ENCODE measurements at places on chromosomes 6 and 20.

GRCh38 chr6:53828215-53828614, 33.4 kb downstream of the LRRC1 start:
- DNase-seq = no peak

GRCh38 chr6:20178327-20178726, 33.9 kb downstream of the MBOAT1 start:
- DNase-seq = no peak

DNA sequence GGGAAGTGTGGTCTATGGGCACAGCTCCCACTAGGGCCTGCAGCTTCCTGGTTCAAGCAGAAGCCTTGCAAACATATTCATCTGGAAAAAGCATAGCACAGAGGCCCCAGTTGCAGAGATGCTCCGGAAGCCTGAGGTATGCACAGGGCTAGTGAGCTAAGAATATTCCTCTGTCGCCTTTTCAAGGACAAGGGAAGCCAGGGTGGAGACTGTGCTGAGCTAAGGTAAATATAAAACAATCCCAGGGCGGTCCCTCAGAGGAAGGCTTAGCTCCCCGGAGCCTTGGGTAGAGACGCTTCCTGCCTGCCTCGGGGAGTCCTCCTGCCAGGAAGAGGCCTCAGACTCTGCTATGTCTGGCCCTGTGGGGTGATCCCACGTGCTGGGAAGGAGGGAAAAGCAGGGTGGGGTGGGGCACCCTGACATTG, 134.8 kb upstream of the FOXA2 start:
- DNase-seq = no peak

DNA sequence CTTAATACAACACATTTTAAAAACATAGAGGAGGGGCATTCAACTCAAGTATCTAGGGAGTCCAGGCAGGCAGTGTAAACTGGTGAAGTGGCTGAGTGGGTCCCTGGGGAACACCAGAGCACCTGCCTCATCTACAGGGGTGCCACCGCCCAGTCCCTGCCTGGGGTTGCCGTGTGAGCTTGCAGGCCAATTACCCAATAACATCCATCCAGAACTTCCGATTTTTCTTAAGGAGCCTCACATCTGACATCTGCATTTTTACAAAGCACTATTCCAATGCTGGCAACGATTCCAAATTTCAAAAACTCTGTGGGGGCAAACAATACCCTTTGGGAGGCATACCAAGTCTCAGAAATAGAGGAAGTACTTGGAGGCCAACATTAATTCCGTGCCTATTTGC, 288.4 kb upstream of the TSHZ2 start:
- no peak for DNase-seq

GRCh38 chr6:3801960-3802359, 47.2 kb upstream of the FAM50B start:
- DNase-seq = no peak

GRCh38 chr6:130978180-130978579, 84.9 kb downstream of the EPB41L2 start:
- no peak for DNase-seq

- DNase-seq = no peak
Measured at GRCh38 chr20:36866681-36867495, 9.1 kb upstream of the TLDC2 start.

- DNase-seq = no peak
Measured at GRCh38 chr20:57680934-57681914, 28.6 kb downstream of the PMEPA1 start.

DNA sequence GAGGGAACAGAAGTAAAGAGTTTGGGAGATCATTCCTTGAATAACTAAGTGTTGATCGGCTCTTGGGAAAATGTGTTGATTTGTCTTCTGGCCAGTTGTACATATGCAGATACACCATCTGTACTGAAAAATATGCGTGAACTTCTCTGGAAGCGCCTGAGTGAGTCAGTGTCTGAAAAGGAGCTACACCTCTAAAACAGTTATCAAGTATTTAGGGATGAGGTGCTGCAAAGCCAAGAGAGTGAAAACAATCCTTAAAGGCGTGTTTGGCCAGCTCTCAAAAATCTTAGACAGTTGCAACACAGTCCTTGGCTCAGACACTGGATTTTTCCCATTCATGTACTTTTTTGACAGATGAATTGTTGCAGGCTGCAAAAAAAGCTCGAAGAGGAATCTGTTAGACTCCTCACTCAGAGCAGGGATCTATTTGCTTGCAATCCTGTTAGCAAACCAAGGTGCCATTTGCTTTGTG, 61.3 kb downstream of the BMP6 start:
- no peak for DNase-seq

DNA sequence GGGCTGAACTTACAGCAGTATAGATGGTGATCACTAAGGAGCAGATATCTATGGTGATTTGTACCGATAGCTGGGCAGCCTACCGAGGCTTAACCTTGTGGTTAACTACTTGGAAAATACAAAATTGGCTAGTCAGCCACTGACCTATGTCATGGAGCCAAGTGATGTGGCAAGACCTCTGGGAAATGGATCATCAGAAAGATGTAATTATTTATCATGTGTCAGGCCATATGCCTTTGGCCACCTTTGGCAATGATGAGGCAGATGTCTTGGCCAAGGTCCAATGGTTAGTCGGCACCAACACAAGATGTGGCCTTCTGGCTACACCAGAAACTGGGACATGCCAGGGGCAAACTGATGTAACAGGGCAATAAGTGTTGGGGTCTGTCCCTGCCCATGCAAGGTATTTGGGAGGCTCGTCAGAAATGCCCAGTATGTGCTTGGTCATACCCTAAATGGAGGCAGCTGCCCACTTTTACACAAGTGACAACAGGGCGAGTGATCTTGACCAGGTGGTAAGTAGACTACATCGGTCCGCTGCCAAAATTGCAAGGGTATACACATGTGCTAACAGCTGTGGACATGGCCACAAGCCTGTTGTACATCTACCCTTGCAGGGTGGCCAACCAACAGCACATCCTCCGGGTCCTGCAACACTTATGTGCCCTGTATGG, 30.1 kb downstream of the HDDC2 start:
- DNase-seq = no peak
